ENCODE measurements at places on chromosomes 5 and 9.

GRCh38 chr5:589588-589987, 22.6 kb upstream of the CEP72 start:
- DNase-seq = no peak

GRCh38 chr5:60856066-60856465, 12.0 kb upstream of the ELOVL7 start:
- no peak for DNase-seq

- no peak for DNase-seq
These were observed 359.9 kb downstream of the ICE1 start for GRCh38 chr5:5782402-5782801.

- DNase-seq = no peak
These were observed 65.3 kb downstream of the GADD45G start for GRCh38 chr9:89670114-89670513.

DNA sequence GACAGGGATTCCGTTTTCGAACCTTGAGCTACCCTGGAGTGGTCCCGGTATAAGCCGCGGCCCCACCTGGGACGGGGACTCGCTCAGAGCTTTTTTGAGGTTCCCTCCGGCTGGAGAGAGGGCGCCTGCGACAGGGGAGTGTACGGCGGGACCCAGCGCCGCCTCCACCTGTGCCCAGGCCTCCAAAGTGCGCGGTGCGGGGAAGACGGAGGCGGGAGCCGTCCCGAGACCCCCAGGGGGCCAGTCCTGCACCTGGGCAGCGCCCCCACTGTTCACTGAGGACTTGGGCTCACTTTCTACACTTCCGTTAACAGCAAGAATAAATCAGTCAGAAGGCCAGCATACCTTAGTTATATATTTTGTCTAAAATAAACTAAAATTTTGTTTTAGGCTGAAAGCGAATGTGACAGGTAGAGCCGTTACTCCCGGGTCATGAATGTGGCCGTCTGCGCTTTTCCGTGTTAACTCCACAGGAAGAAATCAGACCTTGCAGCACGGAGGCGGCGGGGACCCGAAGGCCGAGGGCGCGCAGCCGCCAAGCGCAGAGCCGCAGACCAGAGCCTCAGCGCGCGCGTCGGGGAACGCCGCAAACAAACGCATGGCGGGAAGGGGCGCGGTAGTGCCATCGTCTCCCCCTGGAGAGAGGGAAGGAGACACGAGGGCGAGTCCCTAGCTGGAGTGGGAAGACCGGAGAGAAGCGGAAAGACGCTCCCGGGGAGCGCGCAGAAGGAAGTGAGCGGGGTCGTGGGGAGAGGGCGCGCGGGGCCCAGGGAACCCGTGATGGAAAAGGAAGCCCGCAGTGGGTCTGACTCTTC, 14.1 kb downstream of the TRIM7 start:
- peak; percentile 62 for DNase-seq

DNA sequence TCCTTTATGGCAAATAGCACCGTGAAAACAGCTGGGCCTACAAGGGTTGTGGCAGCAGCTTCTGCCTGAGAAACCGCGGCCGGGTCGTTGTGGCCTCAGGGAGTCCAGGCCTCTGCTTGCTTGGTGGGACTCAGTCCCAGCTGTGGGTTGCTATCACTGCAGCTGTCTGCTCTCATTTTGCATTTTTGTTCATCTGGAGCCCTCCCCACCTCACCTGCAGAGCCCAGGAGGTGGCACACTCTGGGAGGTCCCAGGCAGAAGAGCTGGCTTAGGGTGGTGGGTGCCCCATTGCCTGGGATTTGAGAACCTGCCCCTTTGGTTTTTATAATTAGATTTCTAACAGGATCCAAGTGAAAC, 138.4 kb downstream of the GADD45G start:
- DNase-seq = peak; percentile 26

- no peak for DNase-seq
These were observed 169.6 kb upstream of the PITX1 start for GRCh38 chr5:135203593-135204036.

GRCh38 chr9:109314011-109314531, 6.8 kb downstream of the EPB41L4B start:
- DNase-seq = no peak

- DNase-seq = no peak
These were observed 183.1 kb downstream of the GAS1 start for GRCh38 chr9:86764221-86764624.

- DNase-seq = no peak
These were observed 981.5 kb downstream of the PTPRD start for GRCh38 chr9:9631284-9631683.

DNA sequence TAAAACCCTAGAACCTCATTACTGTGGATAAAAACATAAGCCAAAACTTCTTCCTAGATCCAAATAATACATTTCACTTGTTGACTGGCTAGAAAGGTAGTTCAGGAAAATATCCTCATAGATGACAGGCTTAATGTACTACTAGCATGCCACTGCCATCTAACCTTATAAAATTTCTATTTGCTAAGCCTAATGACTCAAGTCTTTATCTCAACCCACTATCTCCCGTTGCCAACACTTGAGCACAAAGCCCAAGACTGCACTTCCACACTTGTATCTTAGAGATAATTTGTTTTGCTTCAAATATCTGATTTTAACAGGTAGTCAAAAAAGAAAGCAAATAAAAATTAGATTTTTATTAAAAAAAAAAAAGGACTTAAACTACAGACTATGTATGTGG, 42.7 kb downstream of the FBXL17 start:
- DNase-seq = no peak

DNA sequence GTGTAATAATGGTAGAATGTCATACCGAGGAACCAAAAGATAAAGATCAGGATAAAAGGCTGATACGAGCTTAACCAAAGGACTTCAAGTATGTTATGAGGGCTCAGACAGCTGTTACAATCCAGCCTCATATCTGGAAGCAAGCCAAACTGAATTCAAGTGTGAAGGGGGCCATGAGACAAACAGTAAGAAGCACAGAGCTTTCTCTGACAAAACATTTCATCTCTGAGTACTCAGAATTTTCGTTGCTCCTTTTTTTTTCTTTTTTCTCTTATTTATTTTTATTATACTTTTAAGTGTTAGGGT, 52.9 kb upstream of the CD180 start:
- DNase-seq = no peak

- DNase-seq = no peak
These were observed 77.7 kb upstream of the SPEF2 start for GRCh38 chr5:35540002-35540401.

DNA sequence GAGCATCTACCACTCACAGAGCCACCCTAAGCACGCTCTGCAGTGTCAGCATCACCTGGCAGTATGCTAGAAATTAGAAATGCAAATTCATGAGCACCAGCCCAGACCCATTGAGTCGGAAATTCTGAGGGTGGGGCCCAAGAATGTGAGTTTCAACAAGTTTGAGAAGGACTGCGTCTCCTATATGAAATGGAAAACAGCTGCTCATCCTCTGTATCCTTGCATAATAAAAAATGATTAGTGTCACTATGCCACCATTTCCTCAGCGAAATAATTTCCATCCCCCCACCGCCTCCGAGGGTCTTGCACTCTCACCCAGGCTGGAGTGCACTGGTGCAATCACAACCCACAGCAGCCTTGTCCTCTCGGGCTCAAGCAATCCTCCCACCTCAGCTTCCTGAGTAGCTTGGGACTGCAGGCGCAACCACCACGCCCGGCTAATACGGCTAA, 1.3 kb upstream of the IQGAP2 start:
- peak; percentile 34 for DNase-seq

- no peak for DNase-seq
These were observed 9.2 kb downstream of the LHX2 start for GRCh38 chr9:124020520-124021384.

- no peak for DNase-seq
These were observed 554.1 kb downstream of the CETN3 start for GRCh38 chr5:89855417-89855816.

DNA sequence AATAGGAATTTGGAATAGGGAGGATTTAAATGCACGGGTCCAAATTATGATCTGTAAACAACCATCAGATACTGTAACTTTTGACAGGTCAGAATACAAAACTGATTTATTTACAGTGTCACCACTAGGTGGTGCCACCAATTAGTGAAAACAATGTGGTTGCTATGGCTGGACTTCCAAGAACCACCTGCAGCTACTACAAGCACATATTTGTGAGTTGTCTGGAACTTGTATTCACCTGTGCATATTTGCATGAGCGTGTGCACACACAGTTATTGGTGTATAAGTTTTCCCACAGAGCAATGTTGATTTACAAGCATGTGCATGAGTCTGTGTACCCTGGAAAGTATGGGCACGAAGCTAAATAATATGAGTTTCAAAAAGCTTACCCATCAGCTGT, 3.0 kb upstream of the HRCT1 start:
- DNase-seq = peak; percentile 39

- no peak for DNase-seq
These were observed 552.4 kb upstream of the MEF2C start for GRCh38 chr5:89435347-89435746.

GRCh38 chr5:34500236-34500847, 155.8 kb upstream of the RAI14 start:
- no peak for DNase-seq

DNA sequence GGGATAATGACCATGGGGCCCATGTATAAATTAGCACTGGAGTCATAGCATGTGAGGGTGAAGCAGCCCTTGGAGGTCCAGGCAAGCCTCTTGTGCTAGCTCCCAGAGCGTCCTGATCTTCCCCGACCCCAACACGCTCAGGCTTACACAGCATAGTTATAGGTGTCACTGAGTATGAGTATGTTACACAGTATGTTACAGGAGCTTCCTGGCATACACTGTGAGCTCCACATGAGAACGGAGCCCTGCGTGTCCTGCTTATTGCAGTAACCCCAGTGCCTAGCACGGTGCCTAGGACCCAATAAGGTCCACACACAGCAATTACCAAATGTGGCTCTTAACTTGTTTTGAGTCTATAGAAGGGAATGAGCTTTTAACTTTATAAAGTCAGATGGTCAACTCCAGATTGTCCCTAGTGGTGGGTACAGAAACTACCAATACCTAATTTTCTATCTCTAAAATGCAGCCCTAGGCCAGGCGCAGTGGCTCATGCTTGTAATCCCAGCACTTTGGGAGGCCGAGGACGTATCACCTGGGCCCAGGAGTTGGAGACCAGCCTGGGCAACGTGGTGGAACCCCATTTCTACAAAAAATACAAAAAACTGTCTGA, 64.1 kb downstream of the PLAC8L1 start:
- no peak for DNase-seq

GRCh38 chr5:78243639-78244038, 50.9 kb downstream of the AP3B1 start:
- no peak for DNase-seq

- no peak for DNase-seq
These were observed 26.3 kb upstream of the SYNPO start for GRCh38 chr5:150613991-150614660.

- DNase-seq = no peak
These were observed 48.2 kb downstream of the FAM240B start for GRCh38 chr9:38671748-38672147.

All from stimulated activated CD4-positive, alpha-beta T cell treated with anti-CD3 and anti-CD28 coated beads, Interleukin-2, amount 100 ng/mL, for 24 hours (primary cell).